PC-9 (cell line): ENCODE measurements at places on chromosomes 6 and 20. TPM values are rescaled to one million over a fixed set of nuclear protein-coding genes. Genes with fewer than 3 reads are reported as not detected.

KCNS1 gene
- total RNA-seq, result 0.15 TPM in 1 of 2 replicates, not detected in the other

NKAIN2 gene
- 0.25 TPM in 1 of 2 replicates, not detected in the other for total RNA-seq

- no peak overlapping the region for H3K27ac ChIP-seq
- no peak overlapping the region for H3K4me3 ChIP-seq
- no peaks in the 10 kb centered on the region for H3K4me1 ChIP-seq
- no peaks in the 10 kb centered on the region for H3K36me3 ChIP-seq
- H3K27me3 ChIP-seq, result no peaks in the 10 kb centered on the region
- no peak for DNase-seq
Measured at GRCh38 chr6:23977706-23978105, 148.3 kb upstream of the NRSN1 start.

- H3K4me3 ChIP-seq, result no peak overlapping the region
- H3K27me3 ChIP-seq, result no peaks in the 10 kb centered on the region
- H3K4me1 ChIP-seq, result peaks cover 21% of the 10 kb centered on the region
- no peaks in the 10 kb centered on the region for H3K36me3 ChIP-seq
Measured at GRCh38 chr6:20118892-20119291, 93.4 kb downstream of the MBOAT1 start.

GRCh38 chr6:72348926-72349325 lies 272.9 kb upstream of the KCNQ5 start:
- no peak overlapping the region for H3K4me3 ChIP-seq
- no peaks in the 10 kb centered on the region for H3K27me3 ChIP-seq
- no peak for DNase-seq
- H3K4me1 ChIP-seq, result no peaks in the 10 kb centered on the region

CENPW gene
- 54.5 and 85.1 TPM in 2 replicates for total RNA-seq
